HCEC 1CT (cell line): ENCODE measurements at places on chromosomes 11 and 22.

DNA sequence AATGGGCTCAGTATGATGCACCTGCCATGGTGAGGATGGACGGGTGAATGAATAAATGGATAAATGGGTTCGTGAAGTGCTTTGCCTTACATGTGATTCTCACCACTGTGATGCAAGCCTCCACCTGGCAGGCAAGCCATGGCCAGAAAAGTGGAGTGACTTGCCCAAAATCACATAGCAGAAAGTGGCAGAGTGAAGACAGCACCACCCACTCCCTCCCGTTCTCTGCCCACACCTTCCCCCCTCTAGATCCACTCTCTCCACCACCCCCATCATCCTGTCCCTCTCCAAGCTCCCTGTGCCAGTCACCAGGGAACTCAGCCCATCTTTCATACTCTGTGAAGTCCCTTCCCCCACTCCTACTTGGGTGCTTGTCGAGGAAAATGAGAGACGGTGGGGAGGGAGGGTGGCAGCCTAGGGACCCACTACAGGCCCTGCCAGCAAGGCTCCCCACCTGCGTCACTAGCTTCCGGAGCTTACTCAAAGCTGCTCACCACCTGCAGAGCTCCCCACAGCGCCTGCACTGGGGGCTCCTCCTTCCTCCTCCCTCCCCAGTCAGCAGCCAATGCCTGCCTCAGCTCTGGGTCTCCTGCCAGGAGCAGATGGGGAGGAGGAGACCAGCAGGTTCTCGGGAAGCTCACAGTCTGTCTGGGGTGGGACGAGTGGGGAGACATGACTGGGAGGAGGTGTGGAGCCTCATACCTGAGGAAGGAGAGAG lies 82.3 kb downstream of the PDE2A start:
- no peak for DNase-seq

DNA sequence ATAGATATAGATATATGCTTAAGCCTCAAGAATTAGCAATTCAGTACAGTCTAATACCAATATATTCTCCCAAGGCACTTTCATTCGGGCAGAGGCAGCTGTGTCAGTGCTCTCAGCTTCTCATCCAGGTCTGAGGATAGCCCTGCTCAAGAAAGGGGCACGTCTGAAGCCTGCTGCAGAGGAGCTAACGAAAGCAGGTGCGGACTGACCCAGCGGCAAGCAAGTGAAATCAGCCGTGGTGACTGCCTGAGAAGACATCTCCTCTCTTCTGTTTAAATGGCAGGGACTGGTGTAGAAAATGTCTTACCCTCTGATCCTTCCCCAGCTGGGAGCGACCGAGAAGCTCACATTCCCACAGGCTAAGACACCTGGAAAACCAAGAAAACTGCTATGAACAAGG lies 468.6 kb downstream of the BRD1 start:
- no peak for DNase-seq

- peak; percentile 26 for DNase-seq
These were observed 5.2 kb upstream of the IL17RA start for GRCh38 chr22:17079572-17079971.

- DNase-seq: no peak
These were observed 558 bp downstream of the TSPAN4 start for GRCh38 chr11:843086-843734.

- peak; percentile 45 for DNase-seq
These were observed 27.6 kb downstream of the DKK3 start for GRCh38 chr11:11980841-11981308.

DNA sequence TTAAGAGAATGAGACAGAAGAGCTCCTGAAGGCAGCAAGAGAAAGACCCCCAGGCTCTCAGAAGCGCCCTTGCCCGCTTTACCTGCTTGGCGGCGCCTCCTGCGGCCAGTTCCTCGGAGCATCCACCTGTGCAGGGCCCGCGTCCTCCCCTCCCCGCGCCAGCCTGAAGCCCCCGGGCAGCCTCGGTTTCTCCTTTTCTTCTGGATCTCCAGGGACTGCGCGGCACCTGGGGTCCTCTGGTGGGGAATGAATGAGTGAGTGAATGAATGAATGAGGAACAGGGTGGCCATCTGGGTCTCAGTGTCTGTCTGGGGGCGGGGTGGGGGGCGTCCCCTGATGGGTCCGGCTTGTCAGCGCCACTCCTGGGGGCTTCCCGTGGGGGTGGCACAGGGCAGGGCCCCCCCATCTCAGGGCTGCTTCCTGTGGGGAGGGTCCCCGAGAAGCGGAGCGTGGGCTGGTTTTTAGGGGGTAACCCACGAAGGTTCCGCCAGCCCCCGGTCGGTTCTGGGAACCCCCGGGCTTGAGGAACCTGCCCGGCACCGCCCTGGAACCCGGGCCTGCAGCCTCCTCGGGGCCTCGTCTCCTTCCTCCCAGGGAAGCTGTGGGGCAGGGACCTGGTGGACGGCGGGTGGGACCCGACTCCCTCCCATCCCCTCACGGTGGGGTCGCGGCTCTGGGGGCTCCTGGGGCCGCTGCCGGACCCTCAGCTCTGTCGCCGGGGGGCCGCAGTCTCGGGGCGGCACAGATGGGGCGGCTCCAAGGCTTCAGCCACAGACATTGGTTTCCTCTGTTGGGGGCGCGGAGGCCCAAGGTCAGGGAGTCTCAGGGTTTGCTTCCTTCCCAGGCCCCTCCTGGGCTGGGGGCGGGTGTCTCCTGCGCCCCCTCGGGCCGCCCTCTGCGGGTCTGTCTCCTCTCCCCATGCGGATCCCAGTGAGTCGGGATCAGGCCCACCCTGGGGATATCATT lies 8.3 kb upstream of the KRTAP5-7 start:
- DNase-seq: no peak

- DNase-seq: peak; percentile 18
These were observed 90.2 kb upstream of the CARD18 start for GRCh38 chr11:105229761-105230160.

DNA sequence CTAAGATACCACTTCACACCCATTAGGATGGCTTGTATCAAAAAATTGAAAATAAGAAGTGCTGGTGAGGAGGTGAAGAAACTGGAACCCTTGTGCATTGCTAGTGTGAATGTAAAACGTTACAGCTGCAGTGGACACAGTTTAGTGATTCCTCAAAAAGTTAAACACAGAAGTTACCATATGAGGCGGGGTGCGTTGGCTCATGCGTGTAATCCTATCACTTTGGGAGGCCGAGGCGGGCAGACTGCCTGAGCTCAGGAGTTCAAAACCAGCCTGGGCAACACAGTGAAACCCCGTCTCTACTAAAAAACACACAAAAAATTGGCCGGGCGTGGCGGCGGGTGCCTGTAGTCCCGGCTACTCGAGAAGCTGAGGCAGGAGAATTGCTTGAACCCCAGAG lies 43.5 kb downstream of the SGSM3 start:
- no peak for DNase-seq

- DNase-seq: no peak
These were observed 16.6 kb downstream of the BBOX1 start for GRCh38 chr11:27057091-27057780.

- DNase-seq: peak; percentile 33
These were observed 2.3 kb upstream of the DUSP8 start for GRCh38 chr11:1574238-1574932.

DNA sequence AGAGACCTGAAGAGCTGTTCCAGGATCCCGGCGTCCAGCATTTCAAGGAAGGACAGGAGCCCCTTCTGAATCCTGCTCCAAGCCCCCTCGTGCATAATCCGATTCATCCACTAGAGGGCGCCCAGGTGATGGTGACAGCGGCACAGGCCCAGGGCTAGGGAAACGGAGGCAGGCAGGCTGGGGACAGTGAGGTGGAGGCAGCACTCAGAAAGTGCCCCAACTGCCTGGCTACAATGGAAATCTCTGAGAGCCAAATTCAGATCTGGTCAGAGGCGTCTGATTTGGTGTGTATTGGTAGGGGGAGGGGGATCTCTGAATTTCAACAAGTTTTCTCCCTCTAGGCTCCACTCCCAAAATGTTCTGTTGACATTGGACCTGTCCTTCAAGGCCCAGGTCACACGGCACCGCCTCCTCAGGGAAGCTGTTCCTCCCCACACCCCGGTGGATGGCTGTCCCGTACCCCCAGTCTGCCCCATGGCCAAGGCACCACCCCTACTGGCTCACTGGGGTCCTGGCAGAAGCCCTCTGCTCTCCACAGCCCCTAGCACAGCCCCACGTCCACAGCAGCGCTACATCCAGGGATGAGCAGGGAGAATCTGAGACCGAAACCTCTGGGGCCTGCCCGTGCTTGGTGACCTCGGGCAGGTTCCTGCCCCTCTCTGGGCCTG lies 142.9 kb downstream of the CRYBB2 start:
- DNase-seq: peak; percentile 27

GRCh38 chr11:115663790-115664189 lies 159.6 kb upstream of the CADM1 start:
- DNase-seq: no peak

DNA sequence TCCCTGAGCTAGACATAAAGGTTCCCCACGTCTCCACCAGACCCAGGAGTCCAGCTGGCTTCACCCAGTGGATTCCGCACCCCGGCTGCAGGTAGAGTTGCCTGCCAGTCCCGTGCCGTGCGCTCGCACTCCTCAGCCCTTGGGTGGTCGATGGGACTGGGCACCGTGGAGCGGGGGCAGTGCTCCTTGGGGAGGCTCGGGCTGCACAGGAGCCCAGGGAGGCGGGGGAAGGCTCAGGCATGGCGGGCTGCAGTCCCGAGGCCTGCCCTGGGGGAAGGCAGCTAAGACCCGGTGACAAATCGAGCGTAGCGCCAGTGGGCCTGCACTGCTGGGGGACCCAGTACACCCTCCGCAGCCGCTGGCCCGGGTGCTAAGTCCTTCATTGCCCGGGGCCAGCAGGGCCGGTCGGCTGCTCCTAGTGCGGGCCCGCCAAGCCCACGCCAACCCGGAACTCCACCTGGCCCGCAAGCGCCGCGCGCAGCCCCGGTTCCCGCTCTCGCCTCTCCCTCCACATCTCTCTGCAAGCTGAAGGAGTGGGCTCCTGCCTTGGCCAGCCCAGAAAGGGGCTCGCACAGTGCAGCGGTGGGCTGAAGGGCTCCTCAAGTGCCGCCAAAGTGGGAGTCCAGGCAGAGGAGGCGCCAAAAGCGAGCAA lies 9.5 kb upstream of the TREH start:
- DNase-seq: no peak

GRCh38 chr11:103013421-103013820 lies 57.9 kb upstream of the MMP13 start:
- peak; percentile 39 for DNase-seq

DNA sequence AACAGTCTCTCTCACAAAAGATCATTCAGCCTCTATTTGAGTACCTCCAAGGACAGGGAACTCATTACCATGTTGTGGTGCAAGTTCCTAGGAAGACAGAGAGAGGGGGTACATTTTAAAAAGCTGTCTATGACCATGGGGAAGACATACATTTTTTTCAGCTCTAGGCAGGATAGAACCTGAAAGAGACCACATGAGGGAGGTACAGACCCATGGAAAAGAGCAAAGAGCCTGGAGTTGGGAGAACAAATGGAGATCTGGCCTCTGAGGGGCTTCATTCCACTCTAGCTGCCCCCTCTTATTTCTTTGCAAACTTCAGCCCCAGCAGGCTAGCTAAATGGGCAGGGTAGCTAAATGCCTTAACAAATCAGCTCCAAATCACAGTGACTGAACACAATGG lies 36.3 kb downstream of the KCNC1 start:
- DNase-seq: no peak

DNA sequence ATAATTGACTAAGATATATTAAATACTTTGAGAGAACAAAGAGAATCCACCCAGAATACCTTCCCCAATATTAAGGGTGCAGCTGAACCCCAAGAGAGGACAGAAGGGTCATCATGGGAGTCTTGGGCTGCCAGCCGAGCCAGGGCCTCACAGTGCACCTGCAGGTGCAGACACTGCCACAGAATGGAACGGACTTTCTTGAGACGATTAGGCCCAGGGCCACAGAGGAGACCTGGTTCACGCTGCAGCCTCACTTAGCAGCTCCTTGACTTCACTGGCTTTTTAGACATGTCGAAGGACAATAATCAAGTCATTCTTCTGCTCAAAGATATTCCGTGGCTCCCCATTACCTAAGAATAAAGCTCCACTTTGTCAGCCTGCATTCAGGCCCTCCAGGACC lies 100.6 kb downstream of the PHF21B start:
- no peak for DNase-seq

- no peak for DNase-seq
These were observed 925 bp upstream of the KCNJ11 start for GRCh38 chr11:17389211-17389956.

DNA sequence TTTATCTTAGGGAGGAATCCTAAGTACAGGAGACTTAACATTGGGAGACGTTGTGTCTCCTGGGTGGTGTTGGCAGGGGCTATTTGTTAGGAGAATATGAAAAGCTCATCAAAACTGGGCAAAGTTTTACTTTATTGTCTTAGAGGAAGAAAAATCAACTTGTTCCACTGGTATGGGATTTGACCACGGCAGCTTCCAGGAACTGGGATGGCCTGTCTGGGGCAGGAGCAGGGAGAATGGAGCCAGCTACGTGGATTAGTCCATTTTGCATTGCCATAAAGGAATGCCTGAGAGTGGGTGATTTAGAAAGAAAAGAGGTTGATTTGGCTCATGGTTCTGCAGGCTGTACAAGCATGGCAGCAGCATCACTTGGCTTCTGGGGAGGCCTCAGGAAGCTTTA lies 198.4 kb downstream of the ADAMTS15 start:
- DNase-seq: no peak

DNA sequence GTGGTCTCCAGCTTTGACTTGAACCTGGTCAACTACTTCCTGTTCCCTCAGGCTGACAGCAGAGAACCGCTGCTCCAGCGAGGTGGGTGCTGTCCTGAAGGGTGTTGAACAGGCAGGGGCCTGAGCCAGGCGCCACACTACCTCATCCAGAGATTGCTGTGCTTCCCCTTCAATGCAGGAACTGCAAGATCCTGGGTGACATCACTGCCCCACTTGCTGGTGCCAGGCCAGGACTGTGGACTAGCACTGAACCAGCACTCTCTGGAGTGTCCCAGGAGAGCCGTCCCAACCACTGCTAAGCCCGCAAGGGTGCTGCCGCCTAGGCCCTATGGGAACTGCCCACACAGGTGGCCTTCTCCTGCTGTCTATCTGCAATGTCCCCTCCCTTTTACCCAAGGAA lies 51.7 kb downstream of the GAB4 start:
- DNase-seq: no peak

- peak; percentile 3 for DNase-seq
These were observed 124.2 kb downstream of the APIP start for GRCh38 chr11:34791780-34792542.

- DNase-seq: no peak
These were observed 85.4 kb downstream of the ATXN10 start for GRCh38 chr22:45757068-45757467.

DNA sequence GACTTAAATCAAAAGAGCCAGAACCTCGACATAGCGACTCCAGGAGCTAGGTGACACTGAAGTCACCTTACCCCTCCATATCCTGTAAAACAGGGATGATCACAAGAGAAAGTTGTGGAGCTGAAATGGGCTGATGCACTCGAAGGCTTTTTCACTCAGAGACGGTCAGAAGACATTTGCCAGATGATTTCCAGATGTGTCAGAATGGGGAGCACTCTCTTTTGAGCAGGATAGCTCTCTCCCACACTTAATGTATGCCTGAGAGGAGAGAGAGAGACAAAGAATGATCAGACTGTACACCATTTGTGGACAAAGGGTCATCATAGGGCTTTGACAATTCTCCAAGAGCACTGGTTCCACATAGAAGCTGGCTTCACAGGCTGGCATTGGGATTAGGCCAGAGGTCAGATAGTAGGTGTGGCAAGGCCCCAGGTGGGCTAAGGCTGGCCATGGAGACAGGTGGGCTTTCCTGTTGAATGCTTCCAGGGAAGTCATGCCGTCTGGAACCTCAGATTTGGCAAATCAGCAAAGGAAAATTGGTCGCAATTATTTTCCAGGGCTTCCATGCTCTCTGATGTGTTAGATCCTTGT lies 42.3 kb upstream of the ETS1 start:
- no peak for DNase-seq

GRCh38 chr11:61281581-61282250 lies 13.4 kb downstream of the VWCE start:
- DNase-seq: peak; percentile 17

- DNase-seq: no peak
These were observed 2.1 kb downstream of the ESS2 start for GRCh38 chr22:19142394-19142793.
